ENCODE measurements at places on chromosomes 2 and 18.

- no peak for DNase-seq
These were observed 16.3 kb downstream of the CAPG start for GRCh38 chr2:85393836-85394235.

- DNase-seq, result no peak
These were observed 16.1 kb upstream of the PUM2 start for GRCh38 chr2:20366672-20367116.

GRCh38 chr2:28589746-28590463 is 94.0 kb downstream of the PLB1 start:
- DNase-seq, result no peak

GRCh38 chr18:75478996-75479880 is 51.7 kb upstream of the SMIM21 start:
- DNase-seq, result peak; percentile 62

DNA sequence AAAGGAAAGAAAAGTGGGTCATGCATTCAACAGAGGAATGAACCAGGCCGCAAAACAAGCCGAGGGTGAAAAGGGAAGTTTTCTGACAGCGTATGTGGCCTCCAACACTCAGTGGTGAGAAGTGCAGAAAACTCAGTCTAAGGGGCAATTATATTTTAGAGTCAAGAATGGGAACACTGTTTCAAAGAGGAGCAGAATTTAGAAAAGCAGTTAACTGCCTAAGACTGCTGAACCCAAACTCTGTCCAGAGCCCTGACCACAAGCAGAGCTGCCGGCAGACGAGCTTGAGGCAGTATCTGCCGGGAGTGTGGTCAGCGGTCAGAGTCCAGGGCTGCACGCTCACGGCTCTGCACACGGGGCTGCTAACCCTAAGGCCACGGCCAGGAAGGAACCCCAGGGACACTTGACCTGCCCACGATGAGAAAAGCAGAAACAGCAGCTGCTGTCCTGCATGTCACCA is 347.0 kb upstream of the ID2 start:
- peak; percentile 22 for DNase-seq

- DNase-seq, result no peak
These were observed 669.1 kb downstream of the SATB2 start for GRCh38 chr2:198788676-198789075.

GRCh38 chr18:22690556-22690955 is 242.6 kb upstream of the RBBP8 start:
- no peak for DNase-seq

- DNase-seq, result no peak
These were observed 76.6 kb upstream of the CAPN13 start for GRCh38 chr2:30883822-30884221.

DNA sequence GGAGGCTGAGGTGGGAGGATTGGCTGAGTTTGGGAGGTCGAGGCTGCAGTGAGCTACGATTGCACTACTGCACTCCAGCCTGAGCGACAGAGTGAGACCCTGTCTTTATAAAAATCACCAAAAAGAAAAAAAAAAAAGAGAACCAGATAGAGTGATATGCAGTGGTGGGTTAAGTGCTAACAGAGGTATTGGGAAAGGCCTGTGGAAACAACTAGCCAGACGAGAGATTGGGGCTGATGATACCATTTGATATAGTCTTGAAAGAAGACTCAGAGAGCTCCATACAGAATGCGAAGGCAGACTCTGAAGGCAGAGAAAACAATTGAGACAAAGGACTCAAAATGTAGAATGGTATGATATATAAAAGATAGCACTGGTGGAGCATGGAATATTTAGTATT is 134.1 kb downstream of the CDC42EP3 start:
- no peak for DNase-seq

- DNase-seq, result no peak
These were observed 262.0 kb upstream of the PIK3C3 start for GRCh38 chr18:41693008-41693407.

- DNase-seq, result no peak
These were observed 71.6 kb downstream of the BOLA3 start for GRCh38 chr2:74076074-74076470.

DNA sequence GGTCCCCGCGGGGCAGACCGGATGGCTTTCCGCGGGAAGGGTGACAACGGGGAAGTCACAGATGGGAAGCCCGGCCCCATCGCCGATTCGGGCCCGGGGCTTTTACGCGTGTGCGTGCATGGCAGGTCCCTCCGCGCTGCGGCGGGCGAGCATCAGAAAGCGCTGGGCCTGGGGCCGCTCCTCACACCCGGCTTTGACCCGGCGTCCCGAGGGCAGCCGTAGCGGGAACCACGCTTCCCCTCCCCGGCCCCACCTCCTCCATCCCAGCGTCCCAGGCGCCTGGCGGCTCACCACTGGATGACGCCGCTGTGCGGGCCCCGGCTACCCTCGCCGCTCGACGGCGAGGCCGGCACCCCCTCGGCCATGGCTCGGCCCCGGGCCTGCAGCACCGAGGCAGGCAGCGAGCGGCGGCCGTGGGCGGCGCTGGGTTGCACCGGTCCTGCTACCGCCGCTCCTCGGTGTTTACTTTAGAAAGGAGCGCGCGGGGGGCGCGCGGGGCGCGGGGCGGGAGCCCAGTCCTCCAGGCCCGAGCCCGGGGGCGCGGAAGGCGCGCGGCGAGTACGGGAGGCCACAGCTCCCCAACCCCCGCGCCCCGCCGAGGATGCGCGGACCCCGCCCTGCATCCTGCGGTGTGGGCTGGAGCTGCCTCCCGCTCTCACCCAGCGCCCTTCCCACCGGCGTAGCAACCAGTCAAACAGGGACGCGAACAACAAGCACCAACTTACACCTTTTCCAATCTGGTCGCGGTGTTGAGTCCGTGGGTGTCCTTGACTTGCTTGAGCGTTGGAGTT is 806 bp downstream of the RFX8 start:
- peak; percentile 53 for DNase-seq

DNA sequence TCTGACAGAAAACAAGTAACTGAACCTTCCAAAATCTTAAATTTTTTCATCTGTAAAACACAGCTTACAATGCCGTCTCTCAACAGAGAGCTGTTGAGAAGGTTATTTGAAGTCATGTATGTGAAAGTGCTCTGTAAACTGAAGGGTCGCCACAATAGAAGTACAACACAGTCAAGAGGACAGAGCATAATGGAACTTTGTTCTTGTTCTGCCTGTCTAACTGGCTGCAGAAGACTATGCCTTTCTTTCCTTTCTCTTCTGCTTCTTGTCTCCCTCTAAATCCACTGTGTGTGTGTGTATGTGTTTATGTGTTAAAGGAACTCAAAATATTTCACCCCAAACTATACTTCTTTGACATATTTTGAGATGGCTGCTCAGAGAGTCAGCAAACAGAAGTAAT is 365.8 kb upstream of the RND3 start:
- DNase-seq, result no peak

- DNase-seq, result no peak
These were observed 1.1 kb upstream of the SLC66A2 start for GRCh38 chr18:79952456-79952995.

- no peak for DNase-seq
These were observed 25.8 kb downstream of the GPR55 start for GRCh38 chr2:230899287-230899686.

- no peak for DNase-seq
These were observed 21.6 kb downstream of the LDLRAD4 start for GRCh38 chr18:13240060-13240725.

DNA sequence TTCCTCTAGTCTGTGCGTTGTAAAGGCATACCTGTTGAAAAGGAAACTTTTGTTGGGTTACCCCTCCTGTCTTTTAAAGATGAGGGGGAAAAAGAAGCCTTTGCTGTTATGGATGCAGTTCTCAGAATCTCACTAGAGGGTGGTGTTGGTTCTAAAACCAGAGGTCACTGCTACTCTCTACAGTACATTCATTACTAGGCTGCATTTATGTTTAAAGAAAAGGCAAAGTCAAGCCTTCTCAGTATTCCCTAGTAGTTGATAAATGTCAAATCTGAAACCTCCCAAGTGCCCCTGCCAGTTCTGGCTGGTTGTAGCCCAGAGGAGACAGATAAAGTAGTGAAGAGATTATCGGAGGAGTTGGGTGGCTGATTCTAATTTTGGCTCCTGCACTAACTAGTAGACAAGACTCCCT is 1.4 kb upstream of the PLCL1 start:
- peak; percentile 69 for DNase-seq

- no peak for DNase-seq
These were observed 36.7 kb upstream of the RPE start for GRCh38 chr2:209965723-209966122.

DNA sequence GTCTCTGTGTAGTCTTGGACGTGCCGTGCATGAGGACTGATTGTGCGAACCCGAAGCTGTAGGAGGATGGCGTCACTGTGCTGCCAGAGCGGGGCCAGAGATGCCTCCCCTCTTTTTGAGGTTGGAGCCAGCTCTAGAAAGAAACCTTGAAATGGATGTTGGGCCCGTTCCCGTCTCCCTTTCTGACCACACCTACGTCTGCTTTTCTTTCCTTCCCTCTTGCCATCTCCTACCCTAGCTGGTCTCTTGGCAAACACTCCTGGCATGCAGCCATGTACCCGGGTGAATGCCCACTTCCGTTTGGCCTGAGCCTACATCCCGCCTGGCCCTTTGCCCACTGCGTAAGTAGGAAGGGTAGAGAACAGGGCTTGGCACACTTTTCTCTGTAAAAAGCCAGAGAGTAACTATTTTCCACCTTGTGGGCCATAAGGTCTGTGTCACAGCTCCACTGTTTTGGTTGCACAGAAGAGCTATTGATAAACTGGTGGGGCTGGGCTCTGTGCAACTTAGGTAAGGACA is 37.4 kb downstream of the SH3BP4 start:
- DNase-seq, result no peak

DNA sequence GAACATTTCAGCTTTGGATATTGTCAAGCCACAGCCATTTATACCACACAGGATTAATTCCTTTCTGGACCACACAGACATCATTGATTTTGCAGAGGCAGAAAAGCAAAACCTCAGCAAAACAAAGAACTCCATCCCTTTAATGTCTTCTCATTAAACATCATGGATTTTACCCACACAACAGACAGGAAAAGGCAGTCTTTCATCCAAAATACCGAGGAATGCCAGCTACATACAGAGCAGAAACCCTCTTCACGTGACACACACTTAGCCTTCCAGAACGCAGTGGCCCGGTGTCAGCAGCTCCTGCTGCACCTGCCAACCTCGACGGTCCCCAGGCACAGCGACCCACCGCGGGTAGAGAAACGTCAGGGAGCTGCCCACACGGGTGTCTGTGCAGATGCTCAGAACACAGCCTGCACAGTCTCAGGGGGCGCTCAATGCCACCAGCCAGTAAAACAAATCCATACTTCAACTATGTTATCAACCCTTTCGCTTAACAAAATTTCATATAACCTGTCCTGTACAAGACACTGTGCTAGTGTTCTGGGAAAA is 304.5 kb downstream of the EIPR1 start:
- DNase-seq, result no peak

DNA sequence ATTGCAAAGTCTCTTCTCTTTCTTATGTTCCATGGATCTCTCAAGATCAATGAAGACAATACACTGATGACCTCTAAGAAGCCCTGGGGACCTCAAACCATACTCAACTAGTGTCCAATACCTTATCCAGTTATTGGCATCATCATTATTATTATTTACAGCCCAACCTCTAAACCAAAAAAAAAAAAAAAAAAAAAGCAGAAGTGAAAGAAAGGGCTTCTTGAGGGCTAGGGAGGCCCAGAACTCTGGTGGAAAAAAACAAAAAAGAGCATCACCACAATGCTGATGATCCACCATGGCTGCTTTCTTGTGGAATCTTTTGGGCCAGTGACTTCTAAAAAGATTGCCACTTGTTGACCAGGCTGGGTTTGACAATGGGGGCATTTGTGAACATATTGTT is 324.9 kb downstream of the LPIN1 start:
- no peak for DNase-seq

DNA sequence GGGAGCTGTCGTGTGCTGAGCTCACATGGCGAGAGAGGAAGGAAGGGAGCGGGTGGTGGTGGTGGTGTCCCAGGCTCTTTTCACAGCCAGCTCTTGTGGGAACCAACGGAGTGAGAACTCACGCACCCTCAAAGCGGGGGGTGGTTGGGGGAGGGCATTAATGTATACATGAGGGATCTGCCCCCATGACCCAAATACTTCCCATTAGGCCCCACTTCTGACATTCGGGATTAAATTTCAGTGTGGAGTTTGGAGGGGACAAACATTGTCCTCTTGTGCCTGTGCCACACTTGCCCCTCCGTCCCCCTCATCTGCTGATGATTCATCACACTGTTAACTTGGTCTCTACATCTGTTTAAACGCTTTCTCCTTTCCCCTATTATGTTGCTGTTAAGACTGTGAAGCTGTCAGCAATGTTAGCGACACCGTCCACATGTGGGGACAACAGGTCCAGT is 22.5 kb downstream of the INPP4A start:
- no peak for DNase-seq

DNA sequence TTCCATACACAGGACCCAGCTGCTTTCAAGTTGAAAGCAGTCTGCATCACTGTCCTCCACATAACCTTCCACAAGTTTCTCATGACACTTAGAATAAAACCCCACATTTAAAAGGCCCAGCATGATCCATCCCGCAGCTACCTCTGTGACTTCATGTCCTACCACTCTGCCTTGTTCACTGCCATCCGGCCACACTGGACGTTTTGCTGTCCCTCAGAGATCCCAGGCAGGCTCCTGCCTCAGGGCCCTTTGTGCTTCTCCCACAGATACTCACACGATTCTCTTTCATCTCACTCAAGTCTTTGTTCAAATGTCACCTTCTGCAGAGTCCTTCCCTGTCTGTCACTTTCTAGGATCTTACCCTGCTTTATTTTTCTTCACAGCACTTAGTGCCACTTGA is 232.9 kb upstream of the BOD1L2 start:
- no peak for DNase-seq

- DNase-seq, result no peak
These were observed 10.7 kb upstream of the IGFBP2 start for GRCh38 chr2:216622526-216622925.

- DNase-seq, result no peak
These were observed 67.0 kb upstream of the OSR1 start for GRCh38 chr2:19425419-19425818.

DNA sequence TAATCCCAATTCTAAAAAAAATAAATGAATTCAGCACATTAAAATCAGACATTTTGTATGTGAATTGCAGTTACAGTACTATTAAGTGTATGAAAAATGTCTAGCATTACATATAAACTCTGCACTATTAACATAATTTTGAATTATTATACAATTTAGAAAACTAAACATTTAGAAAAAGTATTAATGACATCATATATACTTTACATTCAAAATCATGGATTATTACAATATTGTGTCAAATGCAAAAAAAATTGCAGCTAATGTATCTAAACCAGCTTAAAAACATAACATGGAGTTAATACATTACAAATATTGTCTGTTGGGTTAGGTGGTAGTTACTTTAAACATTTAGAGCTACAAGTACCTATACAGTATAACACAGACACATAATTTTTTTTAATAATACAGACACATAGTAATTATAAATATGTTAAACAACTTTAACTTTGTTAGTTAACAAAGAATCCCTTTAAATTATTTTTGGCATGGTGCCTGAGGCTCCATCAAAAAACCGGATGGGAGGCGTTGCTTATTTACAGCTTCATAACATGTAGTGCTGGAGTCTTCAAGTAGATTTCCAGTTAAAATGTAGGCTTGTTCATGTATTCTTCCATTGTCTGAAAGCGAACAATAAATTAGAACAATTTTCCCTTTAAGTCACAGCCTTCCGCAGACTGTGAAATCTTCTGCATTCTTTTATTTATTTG is 79.1 kb downstream of the AP1S3 start:
- DNase-seq, result no peak
